ENCODE measurements at places on chromosomes 1 and 21. TPM values are rescaled to one million over a fixed set of nuclear protein-coding genes. Genes with fewer than 3 reads are reported as not detected.

- H3K27me3 ChIP-seq, result peaks cover 2% of the 10 kb centered on the region
- H3K36me3 ChIP-seq, result no peaks in the 10 kb centered on the region
- no peak overlapping the region for H3K4me3 ChIP-seq
- H3K4me1 ChIP-seq, result no peaks in the 10 kb centered on the region
- DNase-seq, result no peak
Measured at GRCh38 chr1:230833511-230833910, 34.8 kb downstream of the C1orf198 start.

DNA sequence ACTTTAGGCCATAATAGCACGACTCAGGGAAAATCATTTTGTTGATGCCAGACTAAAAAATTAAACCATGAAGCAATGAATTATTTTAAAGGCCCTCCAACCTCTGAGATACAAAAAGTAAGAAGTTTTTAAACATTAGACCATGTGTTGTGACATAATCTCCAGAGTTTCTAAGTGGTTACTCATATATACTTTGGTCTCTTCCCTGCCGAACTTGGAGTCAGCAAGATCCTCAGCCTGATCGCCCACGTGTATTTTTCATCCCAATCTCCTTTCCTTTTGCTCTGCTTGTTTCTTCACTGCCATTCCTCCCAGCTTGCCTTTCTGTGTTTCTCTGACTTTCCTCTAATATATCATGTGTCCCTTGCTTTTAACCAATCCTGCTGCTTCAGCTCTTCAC is 3.8 kb downstream of the ARV1 start:
- H3K4me3 ChIP-seq, result no peak overlapping the region
- peaks cover 2% of the 10 kb centered on the region for H3K4me1 ChIP-seq
- H3K27ac ChIP-seq, result no peak overlapping the region
- H3K27me3 ChIP-seq, result no peaks in the 10 kb centered on the region
- H3K36me3 ChIP-seq, result peaks cover 17% of the 10 kb centered on the region

- peaks cover 34% of the 10 kb centered on the region for H3K4me1 ChIP-seq
- H3K27ac ChIP-seq, result no peak overlapping the region
Measured at GRCh38 chr21:29453511-29453910, 154.8 kb downstream of the BACH1 start.

GRCh38 chr1:228233136-228233535 is 25.3 kb downstream of the OBSCN start:
- H3K27ac ChIP-seq, result no peak overlapping the region
- H3K27me3 ChIP-seq, result no peaks in the 10 kb centered on the region
- peaks cover 2% of the 10 kb centered on the region for H3K4me1 ChIP-seq

The CRYBG2 gene
- total RNA-seq, result 1.5 TPM

DNA sequence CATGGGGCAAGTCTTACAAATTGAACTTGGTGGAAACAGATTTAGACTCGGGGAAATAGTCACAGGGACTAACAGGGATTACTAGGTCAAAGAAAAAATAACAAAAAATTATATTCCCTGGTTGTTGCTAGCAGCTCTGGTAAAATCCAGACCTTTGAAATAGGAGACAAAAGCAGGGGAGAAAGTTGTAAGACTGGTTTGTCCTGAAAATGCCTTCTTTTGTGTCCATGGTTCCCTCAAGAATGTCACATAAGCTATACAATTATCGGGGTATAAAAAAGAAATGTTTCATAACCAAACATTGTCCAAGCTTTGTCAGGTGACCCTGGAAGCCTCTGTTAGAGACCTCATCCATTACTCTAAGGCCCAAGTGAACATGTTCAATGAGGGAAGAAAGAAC is 33.1 kb downstream of the KIAA0319L start:
- DNase-seq, result no peak
- H3K27ac ChIP-seq, result no peak overlapping the region
- no peak overlapping the region for H3K4me3 ChIP-seq

DNA sequence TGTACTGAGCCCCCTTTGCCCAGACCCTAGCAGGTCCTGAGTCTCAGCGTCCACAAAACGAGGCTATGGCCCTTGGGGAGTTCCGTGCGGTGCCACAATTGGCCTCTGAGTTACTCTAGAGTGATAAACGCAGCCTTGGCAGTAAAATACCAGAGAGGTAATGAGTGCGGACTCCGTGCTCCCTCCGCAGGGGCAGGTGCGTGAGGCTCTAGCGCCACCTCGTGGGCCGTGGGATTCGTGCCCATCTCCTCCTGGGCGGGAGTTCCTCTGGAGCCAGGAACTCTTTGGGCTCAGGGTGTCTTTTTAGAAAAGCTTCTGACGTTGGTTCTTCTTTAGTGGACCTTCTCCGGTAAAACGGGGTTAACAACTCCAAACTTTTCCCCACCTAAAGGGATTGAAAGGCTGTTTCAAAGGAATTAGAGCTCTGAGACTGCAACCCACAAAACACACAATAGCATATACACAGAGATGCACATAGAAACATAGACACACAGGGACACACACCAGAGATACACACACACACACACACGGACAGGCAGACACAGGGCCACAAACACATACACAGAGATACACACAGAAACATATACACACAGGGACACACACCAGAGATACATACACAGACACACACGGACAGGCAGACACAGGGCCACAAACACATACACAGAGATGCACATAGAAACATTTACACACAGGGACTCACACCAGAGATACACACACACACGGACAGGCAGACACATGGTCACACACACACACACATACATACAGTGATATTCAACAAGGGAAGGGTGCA is 99.4 kb downstream of the KCNJ15 start:
- peak; percentile 88 for DNase-seq
- H3K4me1 ChIP-seq, result peaks cover 13% of the 10 kb centered on the region
- no peak overlapping the region for H3K4me3 ChIP-seq
- peaks cover 5% of the 10 kb centered on the region for H3K27me3 ChIP-seq
- no peak overlapping the region for H3K27ac ChIP-seq

The FCRL3 gene
- 1.1 TPM for total RNA-seq

- H3K27me3 ChIP-seq, result peaks cover 4% of the 10 kb centered on the region
- H3K4me1 ChIP-seq, result no peaks in the 10 kb centered on the region
- no peak overlapping the region for H3K4me3 ChIP-seq
Measured at GRCh38 chr1:5780324-5780716, 211.9 kb downstream of the NPHP4 start.

The HMGCS2 gene
- total RNA-seq, result not detected

GRCh38 chr1:23548704-23549143 is 10.6 kb downstream of the ID3 start:
- H3K36me3 ChIP-seq, result no peaks in the 10 kb centered on the region
- peaks cover 23% of the 10 kb centered on the region for H3K4me1 ChIP-seq
- no peak overlapping the region for H3K4me3 ChIP-seq
- no peak overlapping the region for H3K27ac ChIP-seq

The CR1L gene
- not detected for total RNA-seq

DNA sequence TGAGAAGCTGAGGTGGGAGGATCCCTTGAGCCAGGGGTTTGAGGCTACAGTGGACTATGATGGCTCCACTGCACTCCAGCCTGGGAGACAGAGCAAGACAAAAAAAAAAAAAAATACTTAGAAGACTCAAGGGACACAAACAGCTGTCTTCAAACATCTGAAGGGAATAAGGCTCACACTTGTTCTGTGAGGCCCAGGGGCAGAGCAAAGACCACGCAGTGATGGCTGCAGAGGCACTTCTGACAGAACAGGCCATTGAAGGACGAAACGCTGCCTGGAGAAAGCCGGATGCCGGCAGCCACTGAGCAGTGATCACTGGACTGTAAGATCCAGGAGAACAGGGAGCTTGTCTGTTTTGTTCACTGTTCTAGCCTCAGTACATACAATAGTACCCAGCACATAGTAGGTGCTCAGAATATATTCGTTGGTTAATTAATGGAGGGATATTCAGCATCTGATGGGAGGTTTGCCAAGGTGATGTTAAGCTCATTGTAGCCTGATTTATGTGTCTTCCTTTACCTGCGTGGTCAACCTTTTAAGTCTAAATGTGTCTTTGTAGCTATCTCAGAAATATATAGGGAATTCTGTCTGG is 12.1 kb upstream of the NDC1 start:
- H3K36me3 ChIP-seq, result peaks cover 15% of the 10 kb centered on the region
- H3K4me3 ChIP-seq, result no peak overlapping the region
- H3K4me1 ChIP-seq, result no peaks in the 10 kb centered on the region

DNA sequence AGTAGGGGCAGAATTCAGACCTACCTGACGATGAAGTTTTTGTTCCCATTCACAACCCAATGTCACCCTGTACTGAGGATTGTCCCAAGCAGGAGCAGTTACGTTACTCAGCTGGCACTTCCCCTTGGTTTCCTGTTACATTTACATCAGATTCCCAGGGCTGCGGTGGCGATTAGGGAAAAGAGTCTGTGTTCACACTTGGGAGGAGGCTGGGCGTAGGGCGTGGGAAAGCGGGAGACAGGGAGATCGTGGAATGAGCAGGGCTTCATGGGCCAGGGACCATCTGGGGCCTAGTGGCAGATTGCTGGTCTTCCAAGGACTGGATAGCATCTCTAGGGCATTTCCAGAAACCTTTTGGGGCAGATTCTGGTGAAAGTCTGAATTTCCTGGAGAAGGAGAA is 39.0 kb downstream of the TBX19 start:
- H3K27ac ChIP-seq, result no peak overlapping the region
- no peaks in the 10 kb centered on the region for H3K27me3 ChIP-seq
- no peak overlapping the region for H3K4me3 ChIP-seq
- DNase-seq, result no peak

The CTPS1 gene
- 106 TPM for total RNA-seq

- peak overlapping the region; percentile 71 for H3K4me3 ChIP-seq
- peak; percentile 48 for DNase-seq
- H3K27ac ChIP-seq, result peak overlapping the region; percentile 96
Measured at GRCh38 chr1:27428316-27429028, 36.0 kb downstream of the GPR3 start.

The LCE3A gene
- total RNA-seq, result not detected

- no peak overlapping the region for H3K27ac ChIP-seq
- no peaks in the 10 kb centered on the region for H3K27me3 ChIP-seq
- no peak overlapping the region for H3K4me3 ChIP-seq
- H3K4me1 ChIP-seq, result peaks cover 3% of the 10 kb centered on the region
- H3K36me3 ChIP-seq, result no peaks in the 10 kb centered on the region
Measured at GRCh38 chr1:184164536-184164935, 113.0 kb downstream of the TSEN15 start.

GRCh38 chr1:100657876-100658715 is 61.4 kb upstream of the VCAM1 start:
- no peaks in the 10 kb centered on the region for H3K36me3 ChIP-seq
- H3K4me3 ChIP-seq, result no peak overlapping the region
- no peak overlapping the region for H3K27ac ChIP-seq
- DNase-seq, result no peak

DNA sequence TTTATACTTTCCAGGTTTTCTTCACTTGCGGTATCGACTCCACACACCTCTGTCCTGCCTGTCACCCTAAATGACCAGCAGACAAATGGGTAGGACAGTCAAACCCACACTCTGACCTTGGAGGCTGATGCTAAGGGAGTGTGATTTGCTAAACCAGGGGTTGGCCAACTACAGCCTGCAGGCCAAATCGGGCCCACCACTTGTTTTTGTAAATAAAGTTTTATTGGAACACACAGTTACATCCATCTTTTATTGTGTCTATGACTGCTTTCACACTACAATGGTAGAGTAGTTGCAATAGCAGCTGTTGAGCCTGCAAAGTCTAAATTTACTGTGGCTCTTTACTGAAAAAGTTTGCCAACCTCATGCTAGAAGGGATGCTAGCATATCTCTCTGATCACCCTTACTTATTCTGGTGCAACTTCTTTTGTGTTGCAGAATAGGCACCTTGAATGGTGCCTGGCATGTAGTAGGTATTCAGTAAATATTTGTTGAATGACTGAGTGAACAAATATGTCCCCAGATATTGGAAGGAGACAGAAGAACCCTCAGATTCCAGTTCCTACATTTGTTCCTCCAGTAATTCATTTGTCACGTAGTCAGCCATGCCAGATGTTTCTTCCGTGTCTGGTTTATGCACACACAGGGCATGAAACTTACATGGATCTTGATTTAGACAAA is 18.6 kb downstream of the IFNGR2 start:
- H3K4me3 ChIP-seq, result no peak overlapping the region
- DNase-seq, result no peak
- no peaks in the 10 kb centered on the region for H3K27me3 ChIP-seq
- peaks cover 36% of the 10 kb centered on the region for H3K36me3 ChIP-seq

The AGBL4 gene
- total RNA-seq, result not detected

The OR2L13 gene
- not detected for total RNA-seq

DNA sequence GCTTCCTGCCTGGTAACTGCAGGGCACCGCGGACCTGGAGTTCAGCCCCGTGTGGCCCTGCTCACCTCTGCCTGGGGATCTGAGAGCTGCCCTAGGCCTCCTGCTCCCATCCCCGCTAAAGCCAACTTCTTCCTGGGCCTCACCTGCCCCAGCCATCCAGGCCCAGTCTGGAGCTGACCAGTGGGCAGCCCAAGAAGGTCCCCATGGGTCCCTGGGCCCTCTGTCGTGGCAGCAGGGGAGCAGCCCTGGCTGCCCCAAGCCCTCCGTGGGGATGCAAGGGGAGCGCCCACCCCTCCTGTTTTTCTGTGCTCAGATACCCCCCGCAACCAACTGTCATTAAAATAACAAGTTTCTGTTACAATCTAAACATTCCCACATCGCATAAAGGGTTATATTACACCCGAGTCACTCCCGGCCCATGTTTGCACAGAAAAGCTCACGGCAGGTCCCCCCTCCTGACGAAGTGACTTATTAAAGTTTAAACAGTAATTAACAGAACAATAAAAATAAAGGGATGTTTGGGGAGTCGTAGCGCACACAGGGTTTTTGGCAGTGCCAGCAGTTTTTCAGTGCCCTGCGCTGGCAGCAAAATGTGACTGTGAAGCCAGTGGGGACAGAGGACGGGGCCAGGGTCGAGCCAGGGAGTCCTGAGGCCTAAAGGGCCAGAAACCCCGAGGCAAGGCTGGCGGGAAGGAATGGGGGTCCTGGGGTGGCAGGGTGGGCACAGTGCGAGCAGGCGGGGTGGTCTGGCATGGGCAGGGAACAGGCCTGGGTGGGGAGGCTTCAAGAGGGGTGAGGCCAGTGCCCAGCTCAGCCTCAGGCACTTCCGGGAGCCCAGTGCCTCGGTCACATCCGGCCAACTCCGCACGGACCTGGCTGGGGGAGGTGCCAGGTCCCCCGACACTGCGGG is 121.5 kb downstream of the CASZ1 start:
- DNase-seq, result no peak
- no peaks in the 10 kb centered on the region for H3K36me3 ChIP-seq
- no peak overlapping the region for H3K4me3 ChIP-seq
- no peak overlapping the region for H3K27ac ChIP-seq
- H3K4me1 ChIP-seq, result no peaks in the 10 kb centered on the region

The SRRM1 gene
- 288 TPM for total RNA-seq

DNA sequence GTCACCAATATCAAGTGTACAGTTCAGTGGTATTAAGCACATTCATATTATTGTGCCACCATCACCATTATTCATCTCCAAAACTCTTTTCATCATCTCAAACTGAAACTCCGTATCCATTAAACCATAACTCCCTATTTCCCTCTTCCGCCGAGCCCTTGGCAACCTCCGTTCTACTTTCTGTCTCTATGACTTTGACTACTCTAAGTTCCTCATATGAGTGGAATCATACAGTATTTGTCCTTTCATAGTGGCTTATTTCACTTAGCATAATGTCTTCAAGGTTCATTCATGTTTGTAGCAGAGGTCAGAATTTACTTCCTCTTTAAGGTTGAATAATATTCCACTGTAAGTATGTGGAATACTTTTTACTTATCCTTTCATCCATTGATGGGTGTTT is 21.7 kb downstream of the SELP start:
- DNase-seq, result no peak
- no peaks in the 10 kb centered on the region for H3K27me3 ChIP-seq
- H3K27ac ChIP-seq, result no peak overlapping the region
- peaks cover 4% of the 10 kb centered on the region for H3K36me3 ChIP-seq
- H3K4me1 ChIP-seq, result peaks cover 30% of the 10 kb centered on the region

The FCAMR gene
- total RNA-seq, result not detected

- no peaks in the 10 kb centered on the region for H3K36me3 ChIP-seq
- H3K4me3 ChIP-seq, result no peak overlapping the region
- no peak overlapping the region for H3K27ac ChIP-seq
- DNase-seq, result no peak
Measured at GRCh38 chr1:227792216-227793078, 23.0 kb upstream of the PRSS38 start.

The STK40 gene
- total RNA-seq, result 51.3 TPM
